ENCODE measurements at places on chromosomes 4 and X.

DNA sequence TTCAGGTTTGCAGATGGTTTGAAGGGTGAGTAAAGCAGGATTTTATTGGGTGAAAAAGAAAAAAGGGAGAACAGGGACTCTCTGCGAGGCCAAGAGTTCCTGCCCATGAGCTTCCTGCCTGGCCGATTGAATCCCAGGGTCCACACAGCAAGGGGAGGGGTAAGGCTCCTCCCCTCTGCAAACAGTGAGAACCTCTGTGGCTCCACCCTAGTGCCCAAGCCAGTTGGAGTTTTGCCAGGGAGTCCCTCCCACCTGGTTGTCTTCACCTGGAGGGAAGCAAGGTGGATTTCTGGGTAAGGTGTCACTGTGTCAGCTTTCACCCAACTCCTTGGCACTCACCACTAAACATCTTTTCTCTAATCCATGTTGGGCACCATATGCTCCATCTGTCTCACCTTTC, 70.9 kb downstream of the PDHA2 start:
- no peak for DNase-seq

- no peak for DNase-seq
Measured at GRCh38 chr4:95674521-95674981, 125.8 kb upstream of the UNC5C start.

DNA sequence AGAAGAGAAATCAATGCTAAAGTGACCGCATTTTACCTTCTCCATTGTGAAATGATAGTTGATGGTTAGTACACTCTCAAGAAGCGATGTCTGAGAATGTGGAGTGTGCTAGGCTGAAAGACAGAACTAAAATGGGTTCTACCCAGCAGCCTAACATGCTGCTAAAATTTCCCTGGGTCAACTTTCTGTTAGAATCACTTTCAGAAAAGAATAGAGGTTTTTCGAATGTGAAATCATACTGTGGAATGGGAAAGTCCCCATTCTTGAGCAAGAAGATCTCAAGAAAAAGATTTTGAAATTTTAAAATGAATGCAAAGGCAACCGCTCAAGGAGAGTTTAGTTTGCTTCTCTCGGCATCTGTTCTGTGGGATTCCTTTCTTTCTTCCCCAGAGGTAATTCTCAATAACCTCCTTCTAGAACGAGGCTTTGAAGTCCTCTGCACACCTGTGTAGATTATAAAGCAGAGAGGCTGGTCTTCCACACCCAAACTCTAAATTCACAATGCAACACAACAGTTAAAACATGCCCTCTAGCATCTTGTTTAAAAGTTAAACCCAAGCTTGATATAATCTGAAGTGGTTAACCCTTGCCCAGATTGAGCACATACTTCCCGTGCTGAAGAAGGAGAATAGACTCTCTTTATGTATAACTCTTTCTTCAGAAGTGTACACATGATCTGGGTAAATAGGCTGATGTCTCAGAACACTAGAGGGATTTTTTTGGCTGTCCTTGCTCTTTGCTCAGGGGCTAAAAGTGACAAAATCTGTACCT, 208.7 kb upstream of the KLF3 start:
- no peak for DNase-seq

DNA sequence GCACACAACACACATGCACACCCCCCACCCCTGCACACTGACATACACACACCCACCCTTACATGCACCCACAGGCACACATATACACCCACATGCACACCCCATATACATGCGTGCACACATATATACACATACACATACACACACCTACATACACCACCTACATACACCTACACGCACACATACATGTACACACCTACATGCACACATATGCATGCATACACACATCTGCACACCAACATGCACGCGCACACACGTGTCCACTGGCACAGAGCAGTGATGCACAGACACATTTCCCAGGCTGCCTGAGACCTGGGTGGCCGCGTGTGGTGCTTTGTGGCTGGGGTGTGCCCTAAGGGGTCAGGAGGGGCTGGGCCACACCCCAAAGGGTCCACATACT, 31.7 kb downstream of the FGFRL1 start:
- DNase-seq, result no peak

DNA sequence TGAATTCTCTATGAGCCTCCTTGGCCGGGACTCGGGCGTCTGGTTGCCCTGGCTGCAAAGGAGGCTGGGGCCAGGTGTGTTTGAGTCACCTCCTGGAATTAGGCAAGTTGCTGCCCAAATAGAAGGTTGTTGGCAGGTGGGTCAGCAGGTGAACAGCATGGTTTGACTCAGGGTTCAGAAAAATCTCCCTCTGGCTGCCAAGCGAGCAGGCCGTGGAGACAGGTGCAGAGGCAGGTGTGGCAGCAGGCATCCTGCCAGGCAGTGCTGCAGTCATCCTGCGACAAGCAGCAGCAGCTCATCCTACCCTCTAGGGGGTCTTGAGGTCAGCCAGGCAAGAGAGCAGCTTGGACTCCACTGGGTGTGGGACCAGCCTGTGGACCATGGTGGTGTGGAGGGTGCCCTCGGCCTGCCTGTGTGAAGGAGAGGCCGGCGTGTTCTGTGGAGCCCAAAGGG, 8.2 kb downstream of the MSANTD1 start:
- no peak for DNase-seq

DNA sequence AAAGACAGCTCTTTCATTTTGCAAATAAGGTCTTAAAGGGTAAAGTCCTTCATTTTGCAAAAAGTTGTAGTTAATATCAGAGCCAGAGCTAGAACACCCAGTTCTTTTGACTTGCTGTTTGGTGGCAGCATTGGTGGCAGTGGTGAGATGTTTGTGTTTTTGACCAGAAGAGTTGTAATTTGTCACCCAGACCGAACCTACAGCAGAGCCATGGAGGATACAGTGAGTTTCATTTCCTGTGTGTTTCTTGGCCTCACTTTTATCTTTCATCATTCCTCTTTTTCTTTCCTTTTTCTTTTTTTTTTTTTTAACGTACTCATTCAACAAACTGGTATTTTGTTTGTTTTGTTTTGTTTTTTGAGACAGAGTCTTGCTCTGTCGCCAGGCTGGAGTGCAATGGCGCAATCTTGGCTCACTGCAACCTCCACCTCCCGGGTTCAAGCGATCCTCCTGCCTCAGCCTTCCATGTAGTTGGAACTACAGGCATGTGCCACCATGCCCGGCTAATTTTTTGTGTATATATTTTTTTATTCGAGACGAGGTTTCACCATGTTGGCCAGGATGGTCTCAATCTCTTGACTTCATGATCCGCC, 116.4 kb downstream of the AFF1 start:
- no peak for DNase-seq

DNA sequence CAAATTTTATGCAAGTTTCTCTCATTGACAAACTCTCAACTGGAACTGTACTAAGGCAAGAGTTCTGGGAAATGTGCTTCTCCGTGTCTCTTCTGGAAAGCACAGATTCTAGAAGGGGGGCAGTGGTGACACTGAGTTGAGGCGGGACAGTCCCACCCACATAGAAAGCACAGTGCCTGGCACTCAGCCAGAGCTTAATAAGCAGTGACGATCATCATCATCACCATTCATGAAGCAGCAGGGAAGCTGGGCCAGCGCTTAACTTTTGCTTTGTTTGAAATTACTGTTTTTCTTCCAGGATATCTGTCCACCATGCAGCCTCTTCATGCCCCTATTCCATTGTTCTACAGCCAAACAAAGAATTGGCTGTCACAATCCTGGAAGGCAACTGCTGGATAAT, 60.3 kb downstream of the BEND2 start:
- DNase-seq, result no peak

DNA sequence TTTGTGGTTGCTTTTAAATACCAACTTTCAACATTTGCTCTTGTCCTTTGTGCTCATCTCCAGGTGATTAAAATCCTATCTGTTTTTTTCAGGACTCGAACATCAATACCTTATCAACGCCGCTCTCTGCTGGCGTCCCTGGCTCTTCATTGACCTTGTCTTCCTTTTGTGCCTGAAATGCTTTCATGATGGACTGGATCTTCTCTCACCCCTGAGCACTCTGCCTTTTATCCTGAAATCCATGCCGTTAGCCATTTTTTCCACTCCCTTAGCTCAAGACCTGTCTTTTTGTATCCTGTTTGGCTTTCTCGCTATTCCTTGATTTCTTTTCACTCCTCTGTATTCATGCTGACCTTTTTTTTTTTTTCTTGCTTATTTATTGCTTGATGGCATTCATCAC, 549.5 kb upstream of the CPEB2 start:
- DNase-seq, result no peak

- DNase-seq, result no peak
Measured at GRCh38 chr4:60805500-60806313, 394.4 kb upstream of the ADGRL3 start.

DNA sequence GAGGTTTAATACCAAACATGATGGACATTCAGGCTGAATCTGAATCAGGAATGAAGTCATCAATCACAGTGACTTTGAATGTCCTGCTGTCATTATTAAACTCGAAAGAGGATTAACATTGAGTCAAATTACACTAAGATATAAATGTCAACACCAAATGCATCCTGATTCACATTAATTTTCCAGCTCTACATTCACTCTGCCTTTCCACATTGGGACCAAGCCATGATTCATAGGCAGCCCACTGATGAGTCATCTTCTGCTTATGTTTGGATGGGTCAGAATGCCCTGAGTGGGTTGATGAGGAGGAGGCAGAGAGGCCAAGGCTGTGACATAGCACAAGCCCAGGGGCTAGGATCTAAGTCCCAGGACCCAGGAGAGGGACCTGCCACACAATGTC, 247.6 kb upstream of the RPS6KA3 start:
- DNase-seq, result no peak

- no peak for DNase-seq
Measured at GRCh38 chr4:17930256-17930655, 91.3 kb downstream of the LCORL start.

GRCh38 chr4:166655705-166656104, 578.6 kb downstream of the SPOCK3 start:
- no peak for DNase-seq

DNA sequence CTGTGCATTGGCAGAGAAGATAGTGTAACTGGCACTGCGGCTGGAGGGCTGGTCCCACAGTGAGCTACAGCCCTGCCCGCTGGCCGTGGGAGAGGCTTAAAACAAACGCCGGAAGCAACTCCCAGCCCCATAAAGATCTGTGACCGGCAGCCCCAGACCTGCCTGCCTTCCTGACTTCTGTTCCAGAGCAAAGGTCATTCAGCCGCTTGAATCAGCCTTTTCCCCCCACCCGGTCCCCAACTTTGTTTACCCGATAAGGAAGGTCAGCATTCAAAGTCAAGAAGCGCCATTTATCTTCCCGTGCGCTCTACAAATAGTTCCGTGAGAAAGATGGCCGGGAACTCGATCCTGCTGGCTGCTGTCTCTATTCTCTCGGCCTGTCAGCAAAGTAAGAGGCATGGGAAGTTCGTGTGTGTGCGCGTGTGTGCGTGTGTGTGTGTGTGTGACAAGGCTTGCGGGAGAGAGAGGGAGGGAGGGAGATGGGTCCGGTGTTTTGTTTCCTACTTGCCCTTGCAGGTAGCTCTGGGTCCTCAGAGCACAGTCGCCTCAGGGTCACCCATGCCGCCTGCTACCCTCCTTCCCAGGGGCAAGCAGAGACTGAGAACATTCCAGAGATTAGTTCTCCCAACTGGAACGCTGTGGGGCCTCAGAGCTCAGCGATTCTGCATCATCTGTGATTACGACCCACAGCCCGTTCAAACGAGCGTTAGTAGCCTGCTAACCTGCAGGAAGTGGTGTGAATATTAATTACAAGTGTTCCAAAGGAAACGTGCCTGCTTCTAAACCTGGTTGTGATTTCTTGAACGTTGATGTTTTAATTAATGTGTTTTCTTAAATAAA, at the start of gene MGST2:
Gene MGST2, plus strand, starts transcription at position 130 of the 840 bp plus-strand sequence. Its CDS starts 201 bp downstream, at position 331.
- DNase-seq, result peak; percentile 80

- no peak for DNase-seq
Measured at GRCh38 chr4:111681751-111682150, 463.5 kb upstream of the FAM241A start.

- DNase-seq, result no peak
Measured at GRCh38 chr4:79225360-79225759, 100.5 kb downstream of the NAA11 start.

- DNase-seq, result no peak
Measured at GRCh38 chr4:163343604-163344146, at the start of gene NPY5R. Gene NPY5R (plus strand): TSS chr4:163343892. CDS start chr4:163350274, 6,382 bp downstream.

- no peak for DNase-seq
Measured at GRCh38 chrX:103415068-103415467, 38.7 kb downstream of the BEX3 start.

DNA sequence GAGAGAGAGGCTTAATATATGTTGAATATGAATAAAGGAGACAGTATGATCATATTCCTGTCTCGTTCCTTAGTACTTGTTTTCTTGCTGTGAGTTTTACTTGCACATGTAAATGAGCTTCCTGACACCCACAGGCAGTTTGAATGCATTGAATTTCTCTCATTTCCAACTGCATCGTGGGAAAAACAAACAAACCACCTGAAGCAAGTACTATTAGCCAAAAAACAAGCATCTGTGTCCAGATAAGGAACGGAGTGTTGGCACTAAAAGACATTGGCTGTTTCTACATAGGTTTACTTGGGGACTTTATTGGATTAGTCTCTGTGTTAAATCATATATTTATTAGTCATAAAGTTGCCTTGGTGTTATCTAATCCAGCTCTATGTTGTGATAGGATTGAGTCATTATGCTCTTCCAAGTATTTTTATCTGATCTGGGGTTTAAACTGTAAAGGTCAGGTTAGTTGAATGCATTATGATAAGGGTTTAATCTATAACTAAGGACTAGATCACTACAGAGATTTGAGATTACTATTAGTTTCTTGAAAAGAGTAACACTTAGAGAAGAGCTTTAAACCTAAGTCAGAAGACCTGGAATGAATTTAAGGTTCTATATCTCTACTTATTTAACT, 339.0 kb upstream of the SPANXN4 start:
- no peak for DNase-seq

- no peak for DNase-seq
Measured at GRCh38 chr4:89797117-89797516, 39.8 kb downstream of the SNCA start.

GRCh38 chr4:141019768-141020167, 113.5 kb downstream of the RNF150 start:
- DNase-seq, result no peak

DNA sequence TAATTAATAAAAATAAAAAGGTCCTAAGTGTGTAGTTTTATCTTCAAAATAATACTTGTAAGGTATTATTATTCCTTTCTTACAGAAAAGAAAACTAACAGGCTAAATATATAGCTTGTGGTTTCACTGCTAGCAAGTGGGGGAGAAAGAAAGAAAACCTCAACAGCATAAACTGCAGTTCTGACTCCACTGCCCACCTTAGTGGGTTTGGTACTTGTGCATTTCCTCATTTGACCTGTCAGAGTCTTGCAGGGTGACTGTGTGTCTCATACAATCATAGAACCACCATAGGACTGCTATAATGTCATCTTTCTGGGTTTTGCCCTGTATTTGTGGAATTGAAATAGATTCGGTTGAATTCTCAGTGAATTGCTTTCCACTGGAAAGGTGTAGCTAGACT, 94.7 kb upstream of the PUDP start:
- no peak for DNase-seq

DNA sequence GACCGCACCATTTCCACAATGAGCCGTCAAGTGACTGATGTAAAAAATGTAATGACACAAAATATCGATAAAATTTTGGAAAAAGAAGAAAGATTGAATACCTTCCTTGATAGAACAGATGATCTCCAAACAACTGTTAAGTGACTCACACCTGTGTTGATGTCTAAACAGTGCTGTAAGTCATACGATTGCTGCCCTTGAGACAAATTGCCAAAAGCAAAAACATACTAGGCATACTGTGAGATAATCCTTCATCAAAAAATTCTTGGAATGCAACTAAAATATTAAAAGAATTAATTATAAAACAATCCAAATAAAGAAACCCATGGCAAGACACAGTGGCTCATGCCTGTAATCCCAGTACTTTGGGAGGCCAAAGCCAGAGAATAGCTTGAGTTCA, 53.4 kb downstream of the HNRNPD start:
- DNase-seq, result no peak

Data from right atrium auricular region (tissue), 2 donors.